Lung (tissue), 17 donors: ENCODE measurements at places on chromosomes 11 and 22.

DNA sequence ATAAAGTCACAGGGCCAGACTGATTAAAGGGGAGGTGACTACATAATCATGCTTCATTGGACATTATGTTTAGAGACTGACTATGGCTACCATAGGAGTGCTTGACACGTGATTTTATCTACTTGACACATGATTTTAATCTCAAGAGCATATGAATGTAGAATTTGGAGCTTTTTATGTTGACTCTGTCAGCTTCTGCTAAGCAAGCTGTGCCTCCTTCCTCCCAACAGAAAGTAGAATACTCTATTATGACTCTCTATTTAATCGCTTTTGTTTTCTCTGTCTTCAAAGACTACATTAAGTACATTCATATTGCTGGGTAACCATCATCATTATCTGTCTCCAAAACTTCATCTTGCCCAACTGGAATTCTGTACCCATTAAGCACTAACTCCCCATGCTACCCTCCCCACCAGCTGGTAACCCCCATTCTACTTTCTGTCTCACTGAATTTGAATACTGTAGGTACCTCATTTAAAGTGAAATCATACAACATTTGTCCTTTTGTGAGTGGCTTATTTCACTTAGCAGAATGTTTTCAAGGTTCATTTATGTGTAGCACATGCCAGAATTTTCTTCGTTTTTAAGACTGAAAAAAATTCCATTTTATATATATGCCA is 24.7 kb upstream of the ANGPTL5 start:
- DNase-seq = no peak

- no peak for DNase-seq
Observed at GRCh38 chr11:118291477-118292135, 12.9 kb upstream of the CD3E start.

DNA sequence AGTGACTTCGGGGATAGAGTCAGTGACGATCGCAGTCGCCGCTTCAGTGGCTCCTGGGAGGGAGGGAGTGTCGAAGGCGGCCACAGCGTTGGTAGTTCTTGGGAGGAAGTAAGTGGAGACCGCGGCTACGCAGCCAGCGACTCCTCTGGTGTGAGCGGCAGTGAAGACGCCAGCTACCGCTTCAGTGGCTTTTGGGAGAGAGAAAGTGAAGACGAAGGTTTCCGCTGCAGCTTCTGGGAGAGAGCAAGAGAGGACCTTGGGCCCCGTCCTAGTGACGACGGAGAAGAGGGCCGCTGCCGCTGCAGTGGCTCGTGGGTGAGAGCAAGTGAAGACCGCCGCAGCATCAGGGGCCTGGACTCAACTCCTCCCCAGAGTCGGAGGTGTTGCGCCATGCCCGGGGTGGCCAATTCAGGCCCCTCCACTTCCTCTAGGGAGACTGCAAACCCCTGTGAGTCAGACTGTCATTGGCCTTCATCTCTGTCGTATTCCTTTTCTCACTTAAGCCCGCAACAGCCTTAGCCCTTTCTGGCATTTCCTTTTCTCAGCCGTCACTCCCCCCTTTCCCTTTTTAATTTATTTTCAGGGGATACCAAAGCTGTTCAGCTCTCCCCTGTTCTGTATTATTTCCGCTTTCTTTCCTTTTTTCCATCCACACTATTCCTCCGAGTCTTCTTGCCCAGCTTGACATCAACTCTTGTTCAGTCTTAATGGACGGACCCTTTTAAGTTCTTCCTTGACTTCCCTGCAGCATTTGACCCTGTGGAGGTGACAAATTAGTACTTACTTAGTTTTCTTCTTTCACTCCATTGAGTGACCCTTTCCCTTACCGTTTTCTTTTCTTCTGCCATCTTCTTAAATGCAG is 1.0 kb downstream of the ANKRD42 start:
- peak; percentile 78 for DNase-seq

- DNase-seq = peak; percentile 81
Observed at GRCh38 chr11:15816260-15816871, 540.0 kb downstream of the SOX6 start.

- DNase-seq = no peak
Observed at GRCh38 chr11:120652705-120653335, 141.3 kb downstream of the GRIK4 start.

GRCh38 chr11:76094740-76095139 is 111.6 kb downstream of the WNT11 start:
- DNase-seq = no peak

DNA sequence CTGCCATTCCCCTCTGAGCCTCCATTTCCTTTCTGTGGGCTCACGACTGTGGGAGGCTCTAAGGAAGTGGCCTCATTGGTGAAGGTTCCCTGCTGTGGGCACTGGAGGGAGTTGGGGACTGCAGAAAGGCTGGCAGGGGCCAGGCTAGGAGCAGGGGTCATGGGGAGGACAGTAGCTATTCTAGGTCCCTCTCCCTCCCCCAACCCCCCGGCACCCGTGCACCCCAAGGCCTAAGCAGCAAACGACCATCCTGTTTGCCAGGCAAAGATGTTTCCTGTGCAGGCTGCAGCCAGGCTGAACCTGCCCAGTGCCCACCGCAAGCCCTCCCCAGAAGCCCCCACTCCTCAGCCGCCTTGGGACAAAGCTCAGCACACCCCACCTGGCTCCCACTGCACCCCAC is 189.4 kb downstream of the MN1 start:
- DNase-seq = no peak

DNA sequence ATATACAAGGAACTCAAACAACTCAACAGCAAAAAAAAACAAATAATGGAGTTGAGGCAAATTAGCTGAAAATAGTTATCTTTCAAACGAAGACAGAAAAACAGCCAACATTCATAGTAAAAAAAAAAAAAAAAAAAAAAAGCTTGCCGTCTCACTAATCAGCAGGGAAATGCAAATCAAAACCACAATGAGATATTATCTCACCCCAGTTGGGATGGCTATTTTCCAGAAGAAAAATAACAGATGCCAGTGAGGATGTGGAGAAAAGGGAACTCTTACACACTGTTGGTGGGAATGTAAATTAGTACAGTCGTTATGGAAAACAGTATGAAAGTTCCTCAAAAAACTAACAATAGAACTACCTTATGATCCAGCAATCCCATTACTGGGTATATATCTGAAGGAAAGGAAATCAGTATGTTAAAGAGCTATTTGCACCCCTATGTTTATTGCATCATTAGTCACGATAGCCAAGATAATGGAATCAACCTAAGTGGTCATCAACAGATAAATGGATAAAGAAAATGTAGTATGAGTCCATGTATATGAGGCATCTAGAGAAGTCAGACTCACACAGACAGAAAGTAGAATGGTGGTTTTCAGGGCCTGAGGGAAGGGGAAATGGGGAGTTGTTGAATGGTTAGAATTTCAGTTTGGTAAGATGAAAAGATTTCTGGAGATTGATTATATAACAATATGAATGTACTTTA is 56.0 kb downstream of the USP35 start:
- DNase-seq = no peak

DNA sequence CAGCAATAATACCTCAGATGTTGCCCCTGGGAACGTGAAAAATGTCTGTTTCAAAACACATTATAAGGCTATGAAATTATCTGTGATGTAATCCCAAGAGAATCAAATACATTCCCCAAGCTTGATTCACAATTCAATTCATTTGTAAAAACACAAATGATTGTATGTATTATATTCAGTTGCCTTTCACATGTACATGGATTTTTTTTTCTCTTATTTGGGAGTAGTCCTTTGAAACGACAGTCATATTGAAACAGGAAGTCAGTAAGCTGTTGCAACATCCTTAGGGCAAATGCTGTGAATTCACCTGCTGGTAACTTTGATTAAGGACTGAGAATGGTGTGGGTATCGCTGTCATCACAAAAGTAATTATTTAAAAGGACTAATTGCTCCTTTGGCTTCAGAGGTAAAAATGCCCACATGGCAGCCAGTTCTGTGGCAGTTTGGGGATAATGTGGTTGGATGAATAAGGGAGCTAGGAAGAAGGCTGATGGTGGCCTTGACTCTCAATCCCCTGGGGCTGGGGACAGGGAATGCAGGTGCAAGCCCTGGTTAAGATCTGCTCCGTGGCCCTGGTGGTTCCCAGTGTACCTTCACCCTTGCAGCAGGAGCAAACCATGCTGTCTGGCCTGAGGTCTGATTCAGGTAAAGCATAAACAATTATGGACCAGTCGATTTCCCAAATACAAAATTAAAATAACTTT is 13.2 kb downstream of the EHF start:
- DNase-seq = no peak

GRCh38 chr22:22045571-22046335 is 63.2 kb upstream of the TOP3B start:
- no peak for DNase-seq

DNA sequence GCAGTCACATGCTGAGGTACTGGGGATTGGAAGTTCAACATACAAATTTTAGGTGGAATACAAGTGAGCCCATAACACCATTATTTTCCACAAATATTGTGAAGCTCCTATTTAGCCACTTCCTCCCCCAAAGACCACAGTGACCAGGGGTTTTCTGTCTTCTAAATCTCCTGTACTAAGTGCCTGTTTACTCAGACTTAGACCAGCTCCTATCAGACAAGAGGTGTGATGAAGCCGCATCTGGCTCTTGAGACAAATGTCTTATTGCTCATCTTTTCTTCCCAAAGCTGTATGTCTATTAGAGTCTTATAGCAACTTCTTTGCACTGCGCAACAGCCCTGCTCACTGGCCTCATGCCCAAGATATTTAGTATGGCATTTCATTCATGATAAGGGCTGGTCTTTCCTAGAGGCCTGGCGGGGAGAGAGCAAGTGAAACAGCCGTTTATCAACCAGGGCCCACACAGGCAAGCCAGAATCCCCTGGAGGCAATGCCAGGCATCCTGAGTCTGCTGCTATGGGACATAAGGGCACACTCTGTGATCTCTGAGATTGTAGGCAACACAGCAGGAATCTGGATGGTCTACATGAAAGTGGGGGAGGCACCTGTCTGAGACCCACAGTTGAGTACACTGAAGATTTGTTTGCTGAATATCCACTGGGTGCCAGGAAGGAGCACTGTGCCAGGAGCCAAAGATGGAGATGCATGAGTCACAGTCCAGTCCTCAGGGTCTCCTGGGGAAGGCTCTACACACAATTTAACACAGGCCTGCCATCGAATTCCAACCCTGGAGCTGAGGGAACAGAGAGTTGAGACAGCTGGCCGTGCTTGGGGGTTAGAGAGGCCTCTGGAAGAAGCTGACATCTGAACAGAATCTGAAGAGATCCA is 78.5 kb upstream of the NCAM1 start:
- DNase-seq = peak; percentile 81

DNA sequence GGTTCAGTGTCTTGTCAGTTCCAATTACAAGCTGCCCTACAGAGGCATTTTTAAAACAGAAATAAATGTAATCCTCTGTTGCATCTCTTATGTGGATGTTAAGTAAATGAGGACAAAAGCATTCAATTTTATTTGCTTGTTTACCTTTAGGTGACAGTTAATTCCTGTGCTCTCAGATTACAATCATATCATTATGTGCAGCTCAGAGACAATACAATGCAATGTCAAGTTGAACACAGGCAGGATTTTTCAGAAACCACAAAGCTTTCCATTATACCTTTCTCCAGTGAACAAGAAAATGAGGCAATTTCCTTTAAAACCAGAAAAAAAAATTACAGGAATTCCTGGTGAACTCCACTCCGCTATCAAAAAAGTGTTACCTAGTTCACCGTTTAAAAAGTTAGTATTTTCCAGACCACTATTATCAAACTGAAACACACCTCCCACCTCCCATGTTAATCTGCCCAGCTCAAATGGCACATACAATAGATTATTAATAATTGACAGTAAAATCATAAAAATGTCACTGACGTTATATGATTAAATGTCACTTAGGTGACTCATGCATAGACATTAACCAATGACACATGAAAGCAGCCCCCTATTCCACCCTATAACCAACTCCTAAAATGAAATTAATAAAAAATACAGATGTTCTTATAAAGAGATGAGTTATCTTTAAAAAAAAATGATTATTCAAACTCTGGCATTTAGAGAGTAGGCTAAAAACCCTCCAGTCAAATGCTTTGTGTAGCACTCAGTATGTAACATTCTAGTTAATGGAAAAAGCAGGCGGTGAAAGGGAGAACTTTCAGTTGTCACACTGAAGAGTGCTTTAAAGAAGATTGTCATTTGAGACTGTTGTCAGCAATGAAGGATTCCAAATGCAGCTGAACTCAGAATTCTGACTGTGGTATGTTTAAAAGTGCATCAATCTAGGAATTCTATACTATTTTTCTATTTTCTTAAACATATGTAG is 98.6 kb downstream of the MUC15 start:
- no peak for DNase-seq

DNA sequence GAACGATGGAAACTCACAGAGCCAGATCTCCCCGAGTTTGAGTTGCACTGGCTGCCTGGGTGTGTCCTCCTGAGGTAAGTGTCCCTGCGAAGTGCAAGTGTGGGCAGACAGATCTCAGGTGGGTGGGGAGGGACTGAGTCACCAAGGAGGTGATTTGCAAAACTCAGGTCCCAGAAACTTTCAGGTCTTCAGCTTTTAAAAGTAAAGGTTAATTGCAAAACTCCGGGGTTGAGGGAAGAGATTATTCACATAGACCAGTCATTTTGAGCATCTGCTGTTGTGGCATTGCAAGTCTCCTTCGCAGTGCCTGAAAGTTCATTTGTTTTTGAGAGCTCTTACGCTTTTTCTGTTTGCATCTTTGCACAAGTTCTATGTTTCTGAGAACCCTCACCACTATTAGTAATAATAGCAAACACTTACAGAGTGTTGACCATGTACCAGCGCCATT is 7.1 kb downstream of the CD44 start:
- DNase-seq = no peak

- DNase-seq = no peak
Observed at GRCh38 chr11:69050592-69051380, 2.1 kb downstream of the TPCN2 start.
